ENCODE measurements at places on chromosomes 11 and 22.
A peak's percentile ranks its signal among the peaks of the same experiment; 100 is the strongest.

- no peak for DNase-seq
Measured at GRCh38 chr11:33211153-33211552, 46.0 kb upstream of the HIPK3 start.

GRCh38 chr11:6225896-6226295, 8.5 kb downstream of the FHIP1B start:
- DNase-seq, result no peak

DNA sequence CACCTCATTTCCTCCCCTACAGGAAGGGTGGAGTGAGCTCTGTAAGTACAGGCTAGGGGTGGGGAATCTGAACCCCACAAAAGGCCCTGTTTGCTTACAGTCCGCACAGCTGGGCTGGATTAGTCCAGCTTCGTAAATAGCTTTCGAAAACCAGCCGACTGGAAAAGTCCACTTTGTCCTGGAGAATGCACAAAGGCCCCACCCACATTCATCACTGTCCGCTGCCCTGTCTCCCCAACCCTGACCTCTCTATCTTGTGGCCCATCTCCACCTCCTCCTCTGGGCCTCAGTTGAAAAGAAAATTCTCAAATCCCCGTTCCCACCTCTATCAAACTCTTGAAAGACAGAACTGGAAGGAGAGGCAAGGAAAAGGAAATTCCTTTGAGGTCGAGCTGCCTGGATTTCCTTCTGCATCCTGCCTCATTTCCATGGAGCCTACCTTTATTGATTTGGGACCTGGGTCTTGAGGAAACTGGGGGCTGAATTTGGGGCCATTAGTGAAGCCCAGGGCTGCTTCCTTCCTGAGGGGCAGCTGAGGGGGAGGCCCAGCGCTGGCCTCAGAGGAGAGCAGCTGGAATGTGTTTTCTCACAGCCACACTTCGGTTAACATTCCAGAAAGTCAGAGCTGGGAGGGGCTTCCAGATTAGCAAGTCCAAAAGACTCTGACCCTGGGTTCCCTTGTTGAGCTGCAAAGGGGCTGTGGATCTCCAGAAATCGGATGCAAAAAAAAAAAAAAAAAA, 147.6 kb downstream of the FBXO7 start:
- DNase-seq, result peak; percentile 96

- DNase-seq, result no peak
Measured at GRCh38 chr11:34668583-34669053, 47.7 kb downstream of the EHF start.

- no peak for DNase-seq
Measured at GRCh38 chr11:64614917-64615316, 23.9 kb downstream of the SLC22A12 start.

- DNase-seq, result no peak
Measured at GRCh38 chr11:62962391-62962790, 22.4 kb downstream of the SLC22A6 start.

GRCh38 chr11:43393765-43394355, 35.1 kb downstream of the TTC17 start:
- no peak for DNase-seq

DNA sequence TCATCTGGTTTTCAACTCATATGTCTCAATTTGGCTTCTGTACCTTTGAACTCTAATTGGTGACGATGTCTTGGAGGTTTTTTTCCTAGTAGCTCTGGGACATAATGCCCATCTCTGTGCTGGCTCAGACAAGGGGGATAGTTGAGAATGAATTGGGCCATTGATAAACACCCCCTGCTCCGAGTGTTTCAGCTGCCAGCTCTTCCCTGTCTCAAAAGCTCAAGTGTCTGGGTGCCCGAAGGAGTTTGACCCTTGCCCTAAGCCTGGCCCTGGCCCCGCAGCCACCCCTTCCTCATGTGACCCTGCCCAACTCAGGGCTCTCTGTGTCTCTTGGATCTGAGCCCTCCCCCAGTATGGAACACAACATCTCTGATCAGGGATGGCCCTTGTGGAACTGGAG, 3.0 kb downstream of the INSC start:
- no peak for DNase-seq

DNA sequence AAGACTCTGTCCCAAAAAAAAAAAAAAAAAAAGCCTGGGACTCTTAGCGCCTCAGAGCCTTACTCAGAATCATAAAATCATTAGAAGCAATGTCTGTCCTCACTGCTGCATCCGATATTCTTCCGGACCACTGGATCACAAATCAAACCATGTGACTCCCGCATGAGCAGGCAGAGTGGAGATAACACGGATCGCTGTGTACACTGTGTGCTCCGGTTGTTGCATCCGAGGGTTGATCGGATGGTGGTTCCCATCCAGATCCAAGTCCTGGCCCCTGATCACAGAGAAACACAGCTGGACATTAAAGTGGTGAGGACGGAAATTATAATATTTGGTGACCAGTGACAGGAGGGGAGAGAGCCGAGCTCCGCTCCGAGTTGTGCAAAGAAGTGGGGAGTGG, 9.7 kb upstream of the TXNRD2 start:
- no peak for DNase-seq

- DNase-seq, result no peak
Measured at GRCh38 chr11:115188898-115189278, 315.3 kb downstream of the CADM1 start.

All from lung (tissue), 17 donors.